ENCODE measurements at places on chromosomes 5 and 9.

DNA sequence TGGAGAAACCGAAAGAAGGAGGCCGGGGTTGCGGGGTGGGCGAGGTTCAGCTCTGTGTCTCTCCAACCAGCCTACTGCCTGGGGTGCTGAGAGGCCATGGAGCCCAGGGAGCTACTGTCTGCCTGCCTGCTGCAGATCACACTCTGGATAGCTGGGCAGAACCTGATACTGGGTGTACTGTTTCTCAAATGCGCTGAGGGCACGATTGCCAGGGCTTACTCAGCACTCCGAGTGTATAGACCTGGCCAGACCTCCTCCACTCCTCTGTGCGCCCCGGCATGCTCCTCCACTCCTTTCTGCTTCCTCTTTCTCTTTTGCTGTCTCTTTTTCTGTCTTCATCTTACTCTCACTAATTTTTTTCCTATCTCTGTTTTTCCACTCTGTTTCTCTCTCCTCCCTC is 215.1 kb downstream of the PAPPA start:
- no peak for DNase-seq

GRCh38 chr5:138636398-138636944 is 61.3 kb upstream of the HSPA9 start:
- DNase-seq, result no peak

GRCh38 chr5:44389823-44390143 is 563 bp upstream of the FGF10 start:
- DNase-seq, result no peak

- no peak for DNase-seq
These were observed 437.7 kb downstream of the SPOCK1 start for GRCh38 chr5:137061382-137061781.

- DNase-seq, result no peak
These were observed 46.5 kb upstream of the SYNPO start for GRCh38 chr5:150593996-150594395.

- DNase-seq, result no peak
These were observed 21.8 kb upstream of the DENND4C start for GRCh38 chr9:19208653-19209052.

GRCh38 chr9:135565636-135566035 is 4.1 kb downstream of the PAEP start:
- DNase-seq, result no peak
